ENCODE measurements at places on chromosomes 16 and 17.
A peak's percentile ranks its signal among the peaks of the same experiment; 100 is the strongest.

DNA sequence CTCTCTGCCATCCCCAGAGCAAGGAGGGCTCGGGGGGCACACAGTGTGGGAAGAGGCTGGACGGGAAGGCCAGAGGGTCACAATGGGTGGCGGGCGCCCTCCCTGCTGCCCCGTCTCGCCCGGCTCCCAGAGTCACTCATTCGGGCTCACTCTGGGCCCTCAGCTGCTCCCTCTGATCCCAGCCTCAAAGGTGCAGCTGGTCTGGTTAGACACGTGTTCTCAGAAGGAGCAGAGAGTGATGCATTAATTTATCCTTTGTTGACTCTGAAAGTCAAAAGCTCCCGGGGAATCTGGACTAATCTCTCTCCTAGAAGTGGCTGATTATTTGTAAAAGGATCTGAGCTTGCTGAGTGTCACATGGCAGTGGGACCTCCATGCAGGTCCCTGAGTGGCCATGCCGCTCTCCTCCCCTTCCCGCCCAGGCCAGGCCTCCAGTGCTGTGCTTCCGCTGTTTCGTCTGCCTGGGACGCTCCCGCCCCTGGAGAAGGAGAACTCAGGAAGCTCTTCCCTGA, 87.5 kb downstream of the SEC14L1 start:
- DNase-seq, result no peak

GRCh38 chr16:68445458-68445857, 2.9 kb downstream of the SMPD3 start:
- DNase-seq, result peak; percentile 45

GRCh38 chr17:29526322-29526721, 40.5 kb downstream of the ABHD15 start:
- DNase-seq, result no peak

GRCh38 chr16:3468501-3468900, 25.0 kb downstream of the NAA60 start:
- DNase-seq, result no peak

- DNase-seq, result no peak
Observed at GRCh38 chr17:65542610-65543009, 18.8 kb downstream of the AXIN2 start.

DNA sequence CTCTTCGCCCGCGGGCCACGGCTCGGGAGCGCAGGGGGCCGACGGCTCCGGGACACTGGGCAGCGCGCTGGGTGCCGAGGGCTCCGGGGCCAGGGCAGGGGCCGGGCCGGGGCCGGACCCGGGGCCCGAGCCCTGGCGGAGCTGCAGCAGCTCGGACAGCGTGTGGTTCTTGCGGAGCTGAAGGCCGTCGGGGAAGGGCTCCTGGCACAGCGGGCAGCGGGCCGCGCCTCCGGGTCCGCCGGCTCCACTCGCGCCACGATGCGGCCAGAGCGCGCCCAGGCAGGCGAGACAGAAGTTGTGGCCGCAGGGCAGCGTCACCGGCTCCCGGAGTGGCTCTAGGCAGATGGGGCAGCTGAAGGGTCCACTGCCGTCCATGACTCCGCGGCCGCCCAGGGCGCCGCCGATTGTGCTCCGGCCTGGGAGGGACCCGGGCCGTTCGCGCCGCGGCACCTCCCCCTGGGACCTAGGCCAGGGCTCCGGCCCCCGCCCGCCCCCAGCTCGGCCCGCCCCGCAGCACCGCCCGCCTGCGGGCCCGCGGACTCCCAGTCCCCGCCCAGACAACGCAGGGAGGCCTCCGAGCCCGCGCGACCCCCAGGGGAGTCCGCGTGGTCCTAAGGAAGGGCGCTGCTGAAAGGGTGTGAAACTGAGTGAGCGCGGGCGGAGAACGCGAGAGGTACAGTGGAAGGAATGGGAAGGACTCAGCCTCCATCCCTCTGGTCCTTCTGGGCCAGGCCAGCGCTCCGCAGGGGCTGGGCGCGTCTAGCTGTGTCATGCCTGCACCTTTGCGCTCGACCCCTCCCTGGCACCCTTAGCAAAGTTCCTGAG, at the start of gene TRIM47:
TRIM47 (minus strand) TSS at position 408 of the 825 bp plus-strand sequence; CDS start at position 375, 33 bp downstream.
- DNase-seq, result no peak

DNA sequence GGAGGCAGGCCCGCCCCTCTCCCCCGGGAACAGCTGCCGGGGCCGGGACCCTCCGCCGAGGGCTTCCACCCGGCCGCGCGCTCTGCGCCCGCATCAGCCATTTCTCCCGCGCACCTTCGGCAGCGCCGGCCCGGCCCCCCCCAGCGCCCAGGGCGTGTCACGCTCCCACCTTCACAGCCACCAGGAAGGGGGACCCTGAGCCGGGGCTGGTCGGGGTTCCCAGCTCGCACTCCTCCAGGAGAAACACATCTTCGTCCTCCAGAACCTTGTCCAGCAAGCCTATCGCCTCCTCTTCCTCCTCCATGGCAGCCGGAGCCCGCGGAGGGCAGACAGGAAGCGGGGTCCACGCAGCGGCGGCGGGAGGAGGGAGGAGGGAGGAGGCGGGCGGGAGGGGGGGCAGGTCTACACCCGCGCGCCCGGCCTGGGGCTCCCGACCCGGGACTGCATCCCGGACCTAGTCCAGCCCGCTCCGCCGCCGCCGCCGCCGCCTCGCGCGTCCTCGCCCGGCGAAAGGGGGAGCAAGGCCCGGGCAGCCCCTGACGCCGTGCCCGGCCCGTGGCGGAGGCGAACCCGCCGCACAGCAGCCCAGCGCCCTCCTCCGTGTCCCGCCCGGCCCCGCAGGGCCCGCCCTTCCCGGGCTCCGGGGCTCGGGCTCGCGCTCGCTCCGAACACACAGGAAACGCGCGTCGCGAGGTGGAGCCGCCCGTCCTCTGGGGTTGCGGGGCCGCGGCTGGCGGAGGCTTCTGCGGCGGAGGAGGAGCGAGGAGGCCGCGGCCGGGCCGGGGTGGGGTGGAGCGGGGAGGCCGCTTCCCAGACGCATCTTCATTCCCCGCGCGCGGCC, 70.8 kb downstream of the ABR start:
- DNase-seq, result peak; percentile 75

GRCh38 chr17:50631908-50632571, 2.6 kb upstream of the ABCC3 start:
- DNase-seq, result no peak

GRCh38 chr16:52696126-52696525, 149.2 kb upstream of the TOX3 start:
- DNase-seq, result no peak

- no peak for DNase-seq
Observed at GRCh38 chr17:14762736-14763479, 462.0 kb downstream of the HS3ST3B1 start.

- DNase-seq, result no peak
Observed at GRCh38 chr17:2084766-2085647, 30.1 kb downstream of the HIC1 start.

DNA sequence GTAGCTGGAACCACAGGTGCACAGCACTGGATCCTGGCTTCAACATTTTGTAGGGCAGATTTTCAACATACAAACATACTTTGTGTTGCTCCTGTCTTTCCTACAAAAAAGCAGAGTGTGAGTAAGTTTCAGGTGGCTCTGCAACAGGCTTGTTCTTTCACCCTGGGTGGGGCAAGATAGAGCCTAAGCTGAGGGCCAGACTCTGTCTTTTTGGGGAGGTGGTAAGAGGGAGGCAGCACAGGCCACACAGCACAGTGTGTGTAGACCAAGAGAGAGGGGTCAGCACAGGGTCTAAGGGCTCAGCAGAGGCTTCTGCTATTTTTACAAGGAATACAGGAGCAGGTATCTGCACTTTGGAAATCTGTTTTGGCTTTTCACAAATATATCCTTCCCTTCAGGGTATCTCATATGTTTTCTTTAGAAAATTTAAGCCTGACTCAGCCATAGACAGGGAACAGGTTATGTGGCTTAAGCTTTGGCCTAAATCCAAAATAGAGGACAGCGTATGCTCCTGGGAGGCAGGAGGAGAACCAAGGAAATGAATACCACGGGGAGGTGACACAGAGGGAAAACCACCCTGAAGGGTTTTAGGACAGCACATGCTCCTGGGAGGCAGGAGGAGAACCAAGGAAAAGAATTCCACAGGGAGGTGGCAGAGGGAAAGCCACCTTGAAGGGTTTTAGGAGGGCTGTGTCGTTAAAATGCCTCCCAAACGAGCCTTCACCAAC, 21.6 kb downstream of the EMC8 start:
- DNase-seq, result no peak

- no peak for DNase-seq
Observed at GRCh38 chr16:31149894-31150890, at the start of gene PRSS36. Gene PRSS36 (minus strand): TSS chr16:31150066. CDS start chr16:31150035, 31 bp downstream.

- peak; percentile 20 for DNase-seq
Observed at GRCh38 chr17:3712811-3713463, 10.8 kb upstream of the HASPIN start.

All from CD4-positive, alpha-beta T cell treated with Interleukin-21 for 1 hour (primary cell).